ENCODE measurements at places on chromosomes 1 and 21.

- no peak for DNase-seq
Observed at GRCh38 chr1:192986110-192986747, 72.9 kb downstream of the UCHL5 start.

GRCh38 chr21:44359396-44359795 lies 6.0 kb downstream of the TRPM2 start:
- DNase-seq = no peak

GRCh38 chr1:115976921-115977498 lies 697 bp downstream of the SLC22A15 start:
- DNase-seq = no peak

- DNase-seq = no peak
Observed at GRCh38 chr1:152961226-152961891, 9.1 kb upstream of the SPRR4 start.

DNA sequence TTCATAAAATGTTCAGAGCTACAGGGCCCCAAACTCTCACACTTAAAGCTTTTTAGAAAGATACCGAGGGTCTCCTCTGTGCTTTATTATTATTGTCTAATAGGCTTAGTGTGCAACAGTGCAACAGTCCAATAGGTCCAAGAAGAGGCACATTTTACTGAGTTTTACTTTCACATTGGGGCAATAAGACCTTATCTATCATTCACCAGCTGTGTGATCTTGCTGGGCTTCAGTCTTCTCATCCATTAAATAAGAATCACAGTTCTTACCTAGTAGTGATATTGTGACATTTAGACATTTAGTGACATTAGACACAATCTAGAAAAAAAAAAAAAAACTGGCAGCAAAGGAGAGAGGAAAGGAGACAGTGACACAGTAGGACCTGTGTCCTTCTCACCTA lies 175.8 kb upstream of the NFIA start:
- DNase-seq = no peak

GRCh38 chr1:202164271-202165037 lies 4.1 kb upstream of the PTPN7 start:
- no peak for DNase-seq

- peak; percentile 92 for DNase-seq
Observed at GRCh38 chr1:151992303-151993083, 1.2 kb downstream of the S100A10 start.

DNA sequence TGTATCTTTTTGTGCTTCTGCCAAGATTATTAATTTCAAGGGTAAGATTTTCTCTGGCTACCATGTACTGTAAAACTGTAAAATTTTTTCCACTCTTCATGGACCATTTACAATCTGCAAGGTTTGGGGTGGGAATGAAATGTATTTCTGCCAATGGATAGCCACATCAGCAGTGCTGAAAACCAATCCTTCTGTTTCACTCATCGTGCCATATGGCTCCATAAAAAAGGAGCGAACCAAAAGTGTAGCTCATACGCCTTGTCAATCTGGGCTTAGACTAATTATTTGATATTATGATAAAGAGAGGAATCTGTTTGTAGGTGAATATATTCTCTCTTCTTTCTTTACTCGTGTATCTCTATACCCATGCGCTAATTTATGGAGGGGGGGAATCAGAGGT lies 3.0 kb upstream of the SLC44A5 start:
- DNase-seq = no peak

- DNase-seq = no peak
Observed at GRCh38 chr1:31479811-31480210, 66.8 kb downstream of the SERINC2 start.
